ENCODE measurements at places on chromosomes 11 and 22.

DNA sequence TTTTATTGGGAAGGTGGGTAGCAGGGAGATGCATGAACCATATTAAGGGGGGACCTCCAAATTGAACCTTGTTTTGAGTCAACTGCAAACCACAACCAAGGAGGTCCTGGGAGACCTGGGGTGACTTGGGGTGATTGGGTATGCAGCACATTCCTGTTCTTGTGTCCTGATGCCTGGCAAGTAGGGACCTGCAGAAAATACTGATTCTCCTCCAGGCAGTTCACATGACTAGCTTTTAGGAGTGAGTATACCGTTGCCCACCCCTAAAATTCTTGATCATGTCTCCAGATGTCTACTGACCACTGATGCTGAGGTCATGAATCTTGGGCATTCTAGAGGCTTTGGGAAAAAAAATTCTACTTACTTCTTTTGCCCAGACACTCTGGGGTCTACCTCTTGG, 6.3 kb downstream of the EHF start:
- no peak for DNase-seq

DNA sequence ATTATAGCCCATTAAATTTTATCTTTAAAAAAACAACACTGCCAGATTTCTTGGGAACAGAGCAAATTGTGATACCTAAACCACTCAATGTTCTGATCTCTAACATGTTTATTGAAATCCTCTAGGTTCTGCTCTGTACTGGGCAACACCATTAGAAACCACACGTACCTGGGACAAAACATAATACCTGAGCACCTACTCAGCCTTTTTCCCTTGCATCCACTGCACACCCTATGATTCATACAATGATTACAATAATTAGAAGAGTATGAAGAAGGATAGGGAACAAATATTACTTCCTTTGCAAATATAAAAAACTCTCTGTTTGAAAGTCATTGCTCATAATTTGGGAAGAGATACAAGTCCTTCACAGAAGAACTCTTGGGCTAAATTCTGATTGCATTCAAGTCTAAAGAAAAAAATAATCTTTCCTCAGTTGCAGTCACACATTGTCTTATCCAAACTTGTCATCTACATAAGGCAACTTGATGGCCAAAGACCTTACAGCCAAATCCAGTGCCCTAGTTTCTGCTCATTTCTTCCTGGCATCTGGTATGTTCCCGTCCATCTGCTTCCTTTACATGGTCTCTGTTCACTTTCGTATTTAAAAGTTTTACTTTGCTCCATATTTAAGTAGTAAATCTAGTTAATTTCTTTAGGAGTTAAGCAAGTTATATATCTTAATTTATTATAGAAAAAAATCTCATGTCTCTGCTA, 407.4 kb downstream of the LRRC4C start:
- DNase-seq: no peak

DNA sequence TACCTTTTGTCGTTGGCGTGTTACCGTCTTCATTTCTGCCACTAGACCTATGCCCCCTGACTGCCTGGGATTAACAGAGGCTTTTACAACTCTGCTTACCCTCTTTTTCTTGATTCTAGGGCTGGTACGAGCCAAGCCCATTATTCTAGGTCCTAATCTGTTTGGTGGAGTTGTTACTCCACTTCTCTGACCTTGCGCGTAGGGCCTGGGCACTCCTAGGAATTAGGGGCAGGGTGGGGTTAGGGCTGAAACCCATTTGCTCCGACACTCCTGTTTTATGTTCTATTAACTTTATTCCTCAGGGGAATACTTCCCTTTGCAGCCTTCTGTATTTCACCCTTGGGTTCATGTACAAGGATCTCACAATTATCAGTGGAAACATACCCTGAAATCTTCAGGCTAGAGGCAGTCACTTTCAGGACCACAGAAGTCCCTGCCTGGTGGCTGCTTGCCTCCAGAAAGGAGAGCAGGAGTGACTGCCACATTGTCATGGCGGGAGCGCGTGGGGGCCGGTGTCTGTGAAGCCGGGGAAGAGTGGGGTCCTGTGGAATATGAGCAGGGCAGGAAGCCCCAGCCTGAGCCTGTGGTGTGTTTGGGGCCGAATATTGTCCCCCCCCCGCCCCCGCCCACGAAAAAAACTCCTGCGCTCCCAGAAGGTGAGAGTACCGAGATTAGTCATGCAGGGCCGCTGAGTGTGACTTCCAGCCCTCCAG, 731 bp upstream of the SLC37A2 start:
- no peak for DNase-seq

DNA sequence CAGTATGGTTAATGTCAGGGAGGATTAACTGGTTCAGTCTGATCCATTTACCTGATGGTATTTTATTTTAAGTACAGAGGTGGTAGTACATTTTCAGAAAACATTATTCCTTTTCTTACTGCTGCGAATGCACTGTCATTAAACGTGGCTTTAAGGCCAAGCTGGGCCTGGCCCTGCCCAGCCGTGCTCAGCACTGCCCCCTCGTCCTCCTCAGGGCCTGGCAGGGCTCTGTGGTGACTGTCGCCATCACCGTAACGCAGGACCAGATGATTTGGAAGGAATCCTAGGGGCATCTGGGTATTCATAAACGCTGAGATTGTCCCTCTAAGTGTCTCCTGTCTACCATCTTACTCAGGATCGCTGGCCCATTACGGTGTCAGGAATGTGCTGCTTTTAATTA, 302.0 kb downstream of the TBC1D22A start:
- no peak for DNase-seq

- no peak for DNase-seq
These were observed 28.7 kb downstream of the EHF start for GRCh38 chr11:34649597-34649996.

GRCh38 chr22:38715852-38716251, 10.1 kb downstream of the GTPBP1 start:
- no peak for DNase-seq

- DNase-seq: no peak
These were observed 55.1 kb downstream of the AMOTL1 start for GRCh38 chr11:94823102-94823732.

All from Jurkat, Clone E6-1 (cell line).